ENCODE measurements at places on chromosomes 3 and 15.

- DNase-seq, result no peak
These were observed 36.2 kb downstream of the FAM174B start for GRCh38 chr15:92619145-92620101.

DNA sequence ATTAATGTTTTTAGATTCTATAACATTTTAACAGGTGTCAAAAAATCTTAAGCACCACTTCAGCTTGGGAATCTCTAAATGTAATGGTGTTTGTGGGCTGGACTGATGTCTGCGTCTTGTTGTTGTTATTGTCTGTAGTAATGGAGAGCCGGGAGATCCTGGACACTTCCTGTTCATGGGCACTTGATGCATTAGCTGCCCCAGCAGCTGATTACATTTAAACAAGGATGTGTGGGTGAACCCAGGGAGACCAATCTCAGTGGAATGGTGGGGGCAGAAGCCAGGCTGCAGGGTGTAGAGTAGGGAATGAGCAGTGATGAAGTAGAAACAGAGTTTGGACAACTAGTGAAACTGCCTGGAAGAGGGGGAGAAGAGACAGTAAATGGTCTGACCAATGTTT is 7.8 kb downstream of the CCR5AS start:
- DNase-seq, result no peak

DNA sequence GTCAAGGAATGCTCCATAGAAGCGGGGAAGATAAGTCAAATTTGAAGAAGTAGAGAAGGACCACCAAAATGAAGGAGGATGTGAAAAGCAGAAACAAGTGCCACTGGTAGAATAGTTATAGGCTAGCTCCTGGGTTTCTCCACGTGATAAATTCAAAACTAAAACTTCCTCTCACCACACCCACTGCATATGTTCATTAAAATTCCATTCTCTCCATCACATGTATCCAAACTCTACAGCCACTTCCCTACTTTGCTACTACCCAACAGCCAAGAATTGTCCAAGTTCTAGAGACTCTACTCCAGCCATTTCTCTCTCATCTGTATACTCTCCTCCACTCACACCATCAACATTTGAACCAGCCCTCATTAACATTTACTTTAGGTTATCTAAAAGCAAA is 60.5 kb downstream of the COL8A1 start:
- no peak for DNase-seq

- no peak for DNase-seq
These were observed 630.8 kb upstream of the KCNMB2 start for GRCh38 chr3:177905173-177906125.

GRCh38 chr3:73781541-73781940 is 156.8 kb upstream of the PDZRN3 start:
- DNase-seq, result no peak

DNA sequence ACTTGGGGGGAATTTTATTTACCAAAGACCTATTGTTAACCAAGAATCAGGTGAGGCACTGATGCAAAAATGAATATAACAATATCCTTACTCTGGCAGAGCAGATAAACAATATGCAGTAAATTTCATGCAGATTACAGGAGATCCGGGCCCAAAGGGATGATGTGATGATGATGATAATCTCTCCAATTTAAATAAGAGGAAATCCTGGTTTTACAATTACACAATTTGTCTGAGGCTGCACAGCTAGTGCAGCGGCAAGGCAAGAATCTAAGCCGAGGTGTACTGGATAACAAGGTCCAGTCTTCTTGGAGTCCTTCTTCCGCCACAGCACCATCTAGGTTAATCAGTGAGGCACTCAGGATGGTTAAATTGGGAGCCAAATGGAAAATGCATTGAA is 2.4 kb upstream of the MESD start:
- DNase-seq, result no peak

DNA sequence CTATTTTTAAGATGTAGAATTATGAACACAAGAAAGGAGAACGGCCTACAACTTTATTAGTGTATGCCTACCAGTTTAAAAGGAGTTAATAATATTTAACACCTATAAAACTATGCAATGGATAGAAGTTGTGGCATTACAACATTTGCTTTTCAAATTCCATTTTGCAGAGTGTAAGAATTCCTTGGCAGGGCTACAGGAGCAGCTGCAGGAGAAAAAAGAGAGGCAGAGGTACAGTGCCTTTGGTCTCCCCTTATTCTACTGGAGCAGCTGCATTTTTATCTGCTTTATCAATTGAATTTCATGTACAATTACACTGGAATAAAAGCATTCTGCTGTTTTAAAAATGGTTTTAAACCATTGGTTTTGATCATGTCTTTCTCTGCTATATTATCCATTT is 145.7 kb upstream of the KCNH8 start:
- no peak for DNase-seq

GRCh38 chr15:24761704-24762302 is 86.2 kb downstream of the NPAP1 start:
- DNase-seq, result no peak

GRCh38 chr3:53493963-53494791 is at the start of gene CACNA1D:
Gene CACNA1D (plus strand): TSS chr3:53494611. CDS start chr3:53495167, 556 bp downstream.
- DNase-seq, result peak; percentile 28

DNA sequence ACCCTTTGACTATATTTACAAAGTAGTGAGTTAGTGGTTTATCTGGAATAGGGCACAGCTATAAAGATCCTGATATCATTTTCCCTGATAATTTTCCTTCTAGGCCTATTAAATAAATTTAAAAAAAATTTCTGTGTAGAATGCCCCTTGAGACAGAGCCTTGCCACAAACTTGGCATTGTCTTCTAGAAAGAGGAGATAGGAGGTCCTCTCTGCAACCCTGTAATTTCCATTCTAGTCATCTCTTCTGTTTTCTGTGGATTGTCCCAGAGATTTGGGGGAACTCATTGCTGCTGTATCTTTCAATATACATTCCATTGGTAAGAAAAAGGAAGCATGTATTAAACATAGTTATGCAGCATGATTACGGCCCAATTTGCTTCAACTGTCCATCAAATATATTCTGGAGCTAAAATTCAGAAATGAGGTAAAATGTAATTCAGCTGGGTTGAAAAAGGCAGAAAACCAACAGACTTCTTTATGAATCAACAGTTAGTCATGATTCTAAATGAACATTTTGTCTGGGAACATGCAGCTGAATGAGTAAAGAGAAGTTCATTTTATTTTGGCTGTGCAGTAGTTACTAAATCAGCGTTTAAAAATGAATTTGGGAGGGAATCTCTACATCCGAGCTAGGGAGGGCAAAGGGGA is 401.1 kb downstream of the NAALADL2 start:
- no peak for DNase-seq

DNA sequence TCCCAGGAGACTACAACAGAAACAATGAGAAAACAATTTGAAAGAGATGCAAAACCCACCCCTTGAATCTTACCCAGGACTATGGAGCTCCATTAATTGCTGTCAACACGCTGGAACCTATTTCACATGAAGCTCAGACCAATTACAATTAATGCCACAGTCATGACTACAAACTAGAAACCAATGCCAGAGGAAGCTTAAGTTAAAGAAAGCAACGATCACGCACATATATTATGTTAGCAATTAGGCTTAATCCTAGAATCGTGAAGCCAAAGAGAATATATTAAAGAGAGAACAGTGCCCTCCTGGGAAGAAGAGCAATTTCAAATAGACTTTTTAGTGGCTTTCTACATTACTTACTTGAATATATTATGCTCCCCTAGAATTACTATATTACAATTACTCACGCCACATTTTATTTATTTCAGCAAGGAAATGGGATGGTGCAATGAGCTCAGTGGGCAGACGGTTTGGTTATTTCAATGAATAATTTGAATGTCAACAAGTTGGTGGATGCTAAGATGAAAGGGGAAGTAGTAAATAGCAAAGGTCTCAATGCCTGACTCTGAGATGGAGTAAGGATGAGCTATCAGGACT is 125.5 kb downstream of the GREM1 start:
- no peak for DNase-seq

DNA sequence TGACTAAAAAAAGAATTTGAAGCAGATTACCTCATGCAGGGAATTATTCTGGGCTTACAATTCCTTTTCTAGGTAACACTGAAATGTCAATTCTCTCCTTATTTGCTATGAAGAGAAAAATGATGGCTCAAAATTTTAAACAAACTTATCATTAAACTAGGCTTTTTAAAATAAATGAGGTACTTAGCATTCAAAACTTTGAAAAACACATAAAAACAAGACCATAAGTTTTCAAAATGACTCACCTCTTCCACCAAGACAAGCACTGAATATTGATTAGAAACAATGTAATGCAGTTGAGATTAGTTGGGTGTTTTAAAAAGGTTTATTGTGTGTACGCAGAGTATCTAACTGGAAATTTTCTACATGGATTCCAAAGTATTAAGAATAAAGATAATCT is 154.6 kb downstream of the ADAM10 start:
- no peak for DNase-seq

DNA sequence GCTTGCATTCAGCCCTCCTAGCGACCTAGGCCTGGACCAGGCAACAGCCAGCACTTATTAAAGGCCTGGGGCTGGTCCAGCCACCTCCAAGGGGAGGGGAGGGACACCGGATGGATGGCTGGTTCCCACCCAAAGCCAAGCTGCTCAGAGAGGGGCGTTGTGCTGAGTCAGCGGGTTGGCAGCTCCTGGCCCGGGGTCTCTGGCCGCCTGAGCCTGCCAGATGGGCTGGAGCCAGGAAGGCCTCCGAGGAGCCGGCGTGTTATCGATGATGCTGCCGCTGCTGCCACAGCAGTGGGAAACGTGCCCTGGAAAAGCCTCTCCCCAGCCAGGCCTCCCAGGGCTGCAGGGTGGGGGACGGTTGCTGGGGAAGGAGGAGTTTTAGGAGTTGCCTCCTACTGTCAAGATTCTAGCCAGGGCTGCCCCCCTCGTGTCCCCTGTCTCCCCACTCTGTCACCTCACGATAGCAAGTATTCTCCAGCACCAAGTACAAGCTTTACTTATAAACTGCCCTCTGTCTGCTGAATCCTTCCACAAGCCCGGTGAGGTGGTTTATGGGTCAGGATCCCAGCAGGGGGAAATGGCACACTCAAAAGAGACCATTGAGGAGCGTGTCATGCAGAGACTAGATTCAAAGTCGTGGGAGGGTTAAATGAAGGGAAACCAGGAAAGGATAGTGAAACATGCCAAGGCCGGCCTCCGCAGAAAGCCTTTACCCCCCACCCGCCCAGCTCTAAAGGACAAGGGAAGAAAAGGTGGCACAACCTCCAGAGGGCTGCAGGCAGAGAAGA is 43.2 kb upstream of the TSEN2 start:
- no peak for DNase-seq

- DNase-seq, result no peak
These were observed 90.9 kb downstream of the TP63 start for GRCh38 chr3:189721873-189722665.

DNA sequence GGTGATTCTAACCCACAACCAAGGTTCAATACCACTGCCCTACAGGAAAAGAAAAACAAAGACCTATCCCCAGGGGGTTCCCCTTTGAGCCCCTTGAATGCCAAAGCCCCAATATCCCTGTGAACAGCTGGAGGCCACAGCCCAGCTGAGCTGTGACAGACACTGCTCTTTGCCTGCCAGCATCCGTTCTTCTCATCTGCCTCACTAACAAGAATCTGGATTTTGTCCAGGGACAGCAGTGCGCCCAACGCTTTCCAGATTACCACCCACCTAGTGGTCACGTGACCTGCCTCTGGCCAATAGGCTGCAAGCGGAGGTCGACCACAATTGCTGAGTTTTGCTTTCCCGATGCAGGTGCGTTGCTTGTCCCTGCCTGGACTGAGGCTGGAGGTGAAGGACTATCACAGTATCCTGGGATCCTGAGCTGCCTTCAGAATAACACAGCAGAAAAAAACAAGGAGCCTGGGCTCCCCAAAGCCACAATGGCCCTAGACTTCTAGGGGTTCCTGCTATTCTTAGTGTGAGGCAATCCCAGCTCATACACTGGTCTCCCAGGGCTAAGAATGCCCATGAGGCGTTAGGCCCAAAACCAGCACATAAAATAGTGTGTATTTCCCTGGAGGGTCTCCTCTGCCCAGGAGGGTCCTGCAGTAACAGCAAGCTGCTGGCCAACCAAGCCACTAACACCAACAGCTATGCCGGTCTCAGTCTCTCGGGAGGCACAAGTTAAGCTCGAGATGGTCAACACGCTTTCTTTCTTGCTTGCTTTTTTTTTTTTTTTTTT is 13.8 kb downstream of the BDH1 start:
- no peak for DNase-seq

GRCh38 chr3:193865339-193865738 is 270.6 kb upstream of the HES1 start:
- DNase-seq, result no peak

- DNase-seq, result no peak
These were observed 58.2 kb upstream of the NR2C2 start for GRCh38 chr3:14889205-14889604.

- no peak for DNase-seq
These were observed 507.5 kb upstream of the NR2F2 start for GRCh38 chr15:95822961-95823360.

DNA sequence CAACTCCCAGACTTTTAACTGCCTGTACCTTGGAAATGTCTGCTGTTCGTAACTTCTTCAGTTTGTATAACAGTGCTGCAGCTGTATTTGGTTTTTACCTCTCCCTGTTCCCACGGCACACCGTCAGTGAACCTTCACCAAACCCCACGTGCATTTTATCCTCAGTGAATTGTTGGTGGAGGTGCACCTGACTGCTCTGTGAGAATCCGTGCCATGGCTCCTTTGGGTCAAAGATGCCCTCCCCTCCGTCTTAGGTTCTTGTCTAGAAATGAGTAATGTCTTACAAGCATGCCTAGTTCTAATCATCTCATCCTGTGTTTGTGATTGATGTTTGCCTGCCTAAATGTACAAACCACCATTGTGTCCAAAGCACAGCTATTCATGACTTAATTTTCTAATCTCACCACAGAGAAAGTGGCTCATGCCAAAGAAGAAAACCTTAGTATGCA is 28.2 kb downstream of the TPM1 start:
- DNase-seq, result no peak

- no peak for DNase-seq
These were observed 104.7 kb upstream of the SETMAR start for GRCh38 chr3:4198491-4198890.

DNA sequence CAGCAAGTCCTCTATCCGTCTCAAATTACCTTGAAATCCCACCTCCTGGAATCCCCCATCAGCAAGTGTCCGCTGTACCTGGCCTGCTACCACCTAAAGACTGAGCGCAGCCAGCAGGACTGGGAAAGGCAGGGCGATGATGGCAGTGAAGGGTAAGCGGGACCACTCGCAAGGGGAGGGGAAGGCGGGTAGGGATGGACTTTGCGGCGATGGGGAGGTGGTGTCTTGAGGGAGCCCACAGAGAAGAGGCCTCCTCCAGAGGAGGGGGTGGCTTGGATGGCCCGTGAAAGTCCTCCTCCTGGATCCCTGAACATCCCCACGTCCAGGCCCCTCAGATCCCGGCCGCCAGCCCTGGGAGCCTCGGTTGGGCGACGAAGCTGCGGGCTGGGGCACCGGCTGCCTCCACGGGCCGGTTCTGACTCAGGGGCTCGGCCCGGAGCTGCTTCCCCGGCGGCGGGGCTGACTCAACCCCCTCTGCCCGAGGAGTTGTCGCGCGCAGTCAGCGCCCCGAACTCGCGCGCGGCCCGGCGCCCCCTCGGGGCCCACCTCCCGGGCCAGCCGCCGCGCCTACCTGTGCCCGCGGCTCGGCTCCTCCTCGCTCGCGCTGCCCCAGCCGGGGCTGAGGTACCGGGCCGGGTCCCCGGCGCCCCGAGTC is 512 bp downstream of the LARP6 start:
- peak; percentile 56 for DNase-seq

Measured in HuH-7 (cell line).